Psoas muscle (tissue), 8 donors: ENCODE measurements at places on chromosomes 4 and X. TPM values are rescaled to one million over a fixed set of nuclear protein-coding genes. Genes with fewer than 3 reads are reported as not detected.

- DNase-seq: no peak
These were observed 899 bp upstream of the TMPRSS11D start for GRCh38 chr4:67884701-67885100.

NR3C2 gene
- 7.5 TPM for total RNA-seq

DNA sequence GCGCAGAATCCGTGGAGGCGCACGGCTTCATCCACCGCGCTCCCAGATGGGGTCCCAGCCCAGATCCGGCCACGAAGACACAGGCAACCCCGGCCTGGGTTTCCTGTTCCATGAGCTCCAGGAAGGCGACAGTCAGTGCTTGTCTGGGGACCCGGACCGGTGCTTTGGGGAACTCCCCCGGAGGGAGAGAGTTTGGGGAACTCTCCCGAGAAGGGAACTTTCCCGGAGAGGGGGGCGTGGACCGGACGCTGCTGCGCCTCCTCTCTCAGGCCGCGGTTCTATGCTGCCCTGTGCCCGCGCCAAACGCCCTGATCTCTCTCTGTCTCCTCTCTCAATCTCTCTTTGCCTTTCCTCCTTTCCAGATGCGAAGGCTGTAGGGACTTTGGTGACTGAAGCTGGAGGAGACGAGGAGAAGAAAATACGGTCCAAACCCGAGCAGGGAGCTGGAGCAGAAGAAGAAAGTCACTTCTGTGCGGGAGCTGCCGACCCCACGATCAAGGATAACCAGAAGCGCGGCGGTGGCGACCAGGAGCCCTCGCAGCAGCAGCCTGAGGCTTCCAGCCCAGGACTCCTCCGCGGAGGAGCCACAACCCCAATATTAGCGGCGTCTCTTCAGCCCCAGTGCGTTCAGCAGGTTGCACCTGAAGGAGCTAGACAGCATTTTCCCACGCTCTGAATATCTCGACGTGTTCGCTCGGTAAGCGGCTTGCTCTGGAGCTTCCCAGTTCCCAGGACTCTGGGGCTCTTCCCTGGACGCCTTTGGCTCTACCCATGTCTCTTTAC, 47.6 kb upstream of the NKAP start:
- DNase-seq: no peak

- DNase-seq: no peak
These were observed 19.8 kb downstream of the TMLHE start for GRCh38 chrX:155592981-155593380.

PAGE5 gene
- total RNA-seq: not detected

SORBS2 gene
- 26.1 TPM for total RNA-seq

DNA sequence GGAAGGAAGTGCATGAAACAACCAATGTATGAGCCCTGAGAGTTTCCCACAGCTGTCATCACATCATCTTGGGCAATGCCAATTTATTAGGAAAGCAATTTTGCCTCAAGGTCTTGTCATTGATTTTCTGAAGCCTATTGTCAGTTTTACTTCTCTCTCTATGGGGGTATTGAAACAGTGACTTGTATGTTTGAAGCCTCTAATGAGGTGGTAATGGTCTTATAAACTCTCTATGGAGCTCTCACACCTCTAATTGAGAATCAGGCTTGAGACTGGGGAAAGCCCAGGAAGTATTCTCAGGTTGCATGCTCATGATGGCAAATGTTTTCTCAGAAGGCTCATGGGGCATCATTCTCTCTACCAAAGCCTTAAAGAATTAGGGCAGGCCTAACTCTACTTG, 308.2 kb upstream of the EMCN start:
- DNase-seq: no peak

- no peak for DNase-seq
These were observed 80.4 kb downstream of the LDB2 start for GRCh38 chr4:16818005-16818404.

DNA sequence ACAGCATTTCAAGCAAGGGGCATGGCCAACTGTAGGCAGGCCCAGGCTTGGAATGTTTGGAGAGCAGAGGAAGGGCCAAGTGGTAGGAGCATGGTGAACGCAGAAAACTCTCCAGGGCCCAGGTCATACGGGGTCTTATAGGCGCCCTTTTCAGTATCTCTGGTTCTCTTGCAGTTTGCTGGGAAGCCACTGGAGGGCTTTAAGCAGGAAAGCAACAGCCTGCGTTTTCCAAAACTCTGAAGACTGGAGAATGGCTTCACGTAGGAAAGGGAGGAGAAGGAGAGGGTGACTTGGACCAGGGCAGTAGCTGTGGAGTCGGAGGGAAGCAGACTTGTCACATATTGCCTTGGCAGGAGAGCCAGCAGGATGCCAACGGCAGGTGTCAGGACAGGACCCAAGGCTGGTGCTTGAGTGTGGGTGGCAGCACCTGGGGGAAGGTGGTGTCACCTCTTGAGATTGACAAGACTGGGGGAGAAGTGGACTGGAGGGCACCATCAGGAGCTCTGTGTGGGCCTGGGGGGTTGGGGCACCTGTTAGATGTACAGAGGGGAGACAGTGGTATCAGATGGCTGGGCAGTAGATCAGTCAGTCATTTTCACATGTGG, 21.9 kb downstream of the TKTL1 start:
- DNase-seq: no peak

DNA sequence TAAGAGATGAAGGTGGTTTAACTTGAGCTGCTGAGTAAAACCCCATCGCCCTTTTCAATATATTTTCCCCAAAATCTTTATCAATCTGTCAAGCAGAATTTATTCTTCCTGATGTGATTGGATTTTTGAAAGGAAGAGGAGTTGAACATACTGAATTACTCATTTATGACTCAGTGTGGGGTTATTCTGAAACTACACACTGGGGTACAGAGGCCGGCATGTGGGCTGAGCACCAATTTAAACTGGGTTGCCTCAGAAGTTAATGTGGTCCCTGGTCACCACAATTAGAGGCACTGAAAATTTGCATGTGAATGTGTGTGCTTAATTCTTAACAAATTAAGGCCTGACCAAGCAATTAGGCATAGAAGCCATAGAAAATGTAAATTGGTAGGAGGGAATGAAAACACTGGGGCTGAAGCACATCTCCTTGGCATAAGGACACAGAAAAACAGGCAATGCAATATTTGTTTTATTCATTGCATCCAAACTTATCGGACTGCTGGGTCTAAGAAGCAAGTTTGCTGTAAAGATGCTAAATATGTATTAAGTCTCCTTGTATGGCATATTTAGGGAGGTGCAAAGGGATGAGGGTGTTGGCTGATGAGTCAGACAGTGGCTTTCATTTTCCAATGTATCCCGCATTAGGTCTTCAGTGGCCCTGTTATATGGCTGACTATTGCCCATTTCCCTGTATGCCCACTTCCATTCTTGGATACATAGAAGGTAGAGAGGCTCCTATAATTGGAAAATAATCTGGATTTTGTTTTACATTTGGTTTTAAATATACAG, 170.9 kb downstream of the IL15 start:
- no peak for DNase-seq
